Anterior cingulate cortex (tissue), 58 donors: ENCODE measurements at places on chromosomes 6 and 20.

GRCh38 chr6:132144456-132144855, 193.3 kb upstream of the CCN2 start:
- no peak for DNase-seq

GRCh38 chr6:145015739-145016558, 719.4 kb downstream of the EPM2A start:
- DNase-seq: peak; percentile 8

- no peak for DNase-seq
Measured at GRCh38 chr6:147015674-147016073, 188.5 kb upstream of the STXBP5 start.

GRCh38 chr6:147530132-147531060, 21.9 kb downstream of the SAMD5 start:
- DNase-seq: no peak

GRCh38 chr6:153027480-153027879, 25.0 kb upstream of the MTRF1L start:
- DNase-seq: no peak

- no peak for DNase-seq
Measured at GRCh38 chr6:169988769-169989550, 237.5 kb downstream of the ERMARD start.

- no peak for DNase-seq
Measured at GRCh38 chr6:139135578-139136545, 982 bp downstream of the HECA start.

- DNase-seq: no peak
Measured at GRCh38 chr6:2630359-2630758, 120.4 kb downstream of the MYLK4 start.

DNA sequence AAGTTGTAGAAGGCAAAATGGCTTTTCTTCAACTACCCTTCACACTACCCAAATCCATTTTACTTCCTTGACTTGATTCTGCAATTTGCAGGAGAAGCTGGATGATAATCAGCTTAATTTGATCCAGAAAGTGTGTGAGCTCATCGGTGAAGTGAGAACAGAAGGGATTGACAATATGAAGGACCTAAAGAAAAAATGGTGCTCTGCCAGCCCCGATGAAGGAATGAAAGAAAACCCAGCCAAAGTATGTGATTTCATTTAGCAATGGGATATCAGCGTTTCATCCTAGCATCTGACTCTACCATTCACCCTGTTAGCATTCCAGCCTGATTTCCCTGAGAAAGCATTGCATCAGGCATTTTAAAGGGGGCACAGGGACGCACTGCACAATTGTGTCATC, 41.5 kb downstream of the CD164 start:
- DNase-seq: no peak

DNA sequence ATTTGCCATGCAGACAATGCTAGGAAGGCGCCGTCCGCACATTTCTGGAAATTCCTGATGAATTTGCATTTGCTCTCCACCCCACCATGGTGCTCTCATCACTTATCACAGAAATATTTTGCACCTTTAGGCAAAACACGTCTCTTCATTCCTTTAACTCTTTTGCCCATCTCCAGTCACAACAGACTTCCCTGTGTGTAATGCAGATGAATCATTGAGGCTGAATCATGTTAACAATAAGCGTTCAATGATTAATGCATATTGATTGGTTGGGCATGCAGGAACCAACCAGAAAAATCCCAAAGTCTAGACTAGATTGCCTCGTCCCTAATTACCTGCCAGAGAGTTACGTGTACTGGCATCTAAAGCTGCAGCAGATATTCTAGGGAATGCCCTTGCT, 80.0 kb upstream of the ATXN1 start:
- no peak for DNase-seq

- DNase-seq: no peak
Measured at GRCh38 chr6:84172080-84172479, 55.4 kb downstream of the CEP162 start.

DNA sequence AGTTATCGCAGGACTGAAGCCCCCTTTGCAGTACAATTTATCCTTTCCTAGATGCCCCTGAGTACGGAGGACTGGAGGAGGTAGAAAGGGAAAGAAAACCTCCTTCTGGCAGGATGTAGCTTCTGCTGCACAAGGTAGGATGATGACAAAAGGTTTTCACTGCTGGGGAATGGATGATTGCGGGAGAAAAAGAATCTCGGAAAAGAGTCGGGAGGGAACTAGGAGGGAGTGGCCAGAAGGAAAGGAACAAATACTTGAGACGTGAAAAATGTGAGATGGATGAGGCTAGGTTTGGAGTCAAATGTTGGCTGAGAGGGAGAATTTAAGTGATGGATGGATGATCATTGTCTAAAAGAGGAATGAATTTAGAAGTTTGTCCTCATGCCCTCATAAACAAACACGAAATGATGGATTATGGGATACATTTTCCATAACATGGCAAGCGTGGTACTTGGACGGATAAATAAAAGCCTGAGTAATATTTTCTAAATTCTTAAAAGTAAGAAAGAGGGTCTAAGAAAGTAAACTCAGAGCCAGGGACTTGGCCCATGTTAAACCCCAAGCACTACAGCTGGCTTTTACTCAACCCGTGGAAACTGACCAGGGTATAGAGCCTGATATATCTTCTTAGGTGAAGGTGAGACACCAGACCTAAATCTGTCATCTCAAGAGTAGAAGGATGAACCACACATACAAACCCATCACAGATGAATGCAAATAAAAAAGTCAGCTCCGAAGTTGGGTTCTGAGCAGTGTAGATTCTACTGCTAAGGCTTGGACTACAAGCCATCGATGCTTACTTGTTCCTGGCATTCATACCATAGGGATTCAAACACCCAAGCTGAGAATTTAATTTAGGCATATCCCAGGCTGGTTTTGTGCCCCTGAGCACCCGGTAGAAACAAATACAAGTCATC, 72.4 kb downstream of the HFE start:
- DNase-seq: no peak

DNA sequence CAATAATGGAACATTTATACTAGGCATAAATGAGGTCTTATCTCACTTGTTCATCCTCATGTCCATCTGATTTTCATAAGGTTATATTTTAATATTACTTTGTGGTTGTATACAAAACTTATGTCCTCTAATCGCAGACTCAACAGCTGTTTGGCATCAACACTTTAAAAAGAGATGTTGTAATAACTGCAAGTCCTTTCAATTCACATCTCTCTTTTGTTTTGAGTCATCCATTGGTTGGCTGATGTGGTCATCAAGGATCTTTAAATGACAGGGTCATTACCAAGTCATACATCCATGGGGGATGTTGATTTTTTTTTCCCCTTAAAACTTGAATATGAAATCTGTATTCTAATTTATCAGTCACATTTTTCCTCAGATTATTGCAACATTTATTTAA, 299.4 kb upstream of the NRSN1 start:
- no peak for DNase-seq

- DNase-seq: no peak
Measured at GRCh38 chr6:143368426-143368825, 82.1 kb downstream of the ADAT2 start.

- DNase-seq: no peak
Measured at GRCh38 chr6:138034229-138034628, 73.0 kb downstream of the PERP start.
